ENCODE measurements at places on chromosomes 6 and 20.

- DNase-seq: no peak
These were observed 8.3 kb upstream of the CEBPB start for GRCh38 chr20:50182346-50182745.

- no peak for DNase-seq
These were observed 10.3 kb upstream of the CYP24A1 start for GRCh38 chr20:54184071-54184470.

- no peak for DNase-seq
These were observed 10.4 kb downstream of the CD40 start for GRCh38 chr20:46128310-46129151.

DNA sequence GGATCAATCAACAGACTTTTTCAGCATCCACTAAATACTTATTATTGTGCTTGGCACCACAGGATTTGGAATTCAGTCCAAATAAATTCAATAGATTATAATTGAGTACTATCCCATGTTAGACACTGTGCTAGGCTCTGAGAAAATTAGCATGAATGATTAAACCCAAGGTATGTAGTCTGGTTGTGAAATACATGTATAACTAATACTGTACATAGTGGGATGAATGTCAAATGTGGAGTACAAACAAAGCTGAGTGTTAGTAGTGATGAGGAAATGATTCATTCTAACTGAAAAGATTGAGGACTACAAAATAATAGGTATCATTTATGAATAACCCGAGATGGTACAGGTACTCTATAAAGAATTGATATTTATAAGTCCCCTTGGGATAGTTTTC, 111.9 kb upstream of the FLRT3 start:
- no peak for DNase-seq

- no peak for DNase-seq
These were observed 2.1 kb downstream of the EGFL8 start for GRCh38 chr6:32166411-32167061.

DNA sequence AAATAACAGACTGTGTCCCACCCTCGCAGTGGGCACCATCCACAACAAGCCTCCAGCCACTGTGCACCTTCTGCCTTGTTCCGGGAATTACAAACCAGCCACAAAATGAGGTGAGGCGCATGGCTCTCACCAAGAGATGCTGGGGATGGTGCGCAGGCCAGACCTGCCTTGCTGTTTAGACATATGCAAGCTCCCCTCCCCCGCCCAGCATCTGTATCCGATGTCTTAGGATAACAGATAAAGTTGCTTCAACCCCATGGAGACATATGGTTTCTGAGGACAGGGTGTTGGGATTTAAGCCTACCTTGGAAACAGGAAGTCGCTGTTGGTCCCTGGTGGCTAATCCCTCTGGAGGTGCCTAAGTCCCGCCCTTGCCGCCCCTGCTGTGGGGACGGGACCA, 50.4 kb upstream of the MPC1 start:
- DNase-seq: no peak

GRCh38 chr6:75118925-75119515, 86.8 kb downstream of the COL12A1 start:
- DNase-seq: no peak

DNA sequence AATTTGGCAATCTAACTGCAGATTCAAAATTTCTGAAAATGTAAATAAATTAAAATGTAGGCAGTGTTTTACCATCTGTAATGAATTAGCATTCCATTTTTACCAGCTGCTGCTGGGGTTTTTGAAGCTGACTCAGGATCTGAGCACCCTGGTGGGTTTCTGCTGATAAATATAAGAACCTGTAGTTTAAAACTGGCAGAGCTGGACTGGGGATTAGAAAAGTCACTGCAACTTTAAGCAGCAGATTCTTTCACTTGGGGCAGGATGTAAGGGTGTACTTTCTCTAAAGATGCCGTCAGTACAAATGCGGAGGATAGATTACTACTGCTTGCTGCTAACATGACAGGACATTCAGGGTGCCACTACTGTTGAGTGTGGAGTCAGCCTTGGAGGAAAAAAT, 341.8 kb downstream of the CDKAL1 start:
- no peak for DNase-seq

DNA sequence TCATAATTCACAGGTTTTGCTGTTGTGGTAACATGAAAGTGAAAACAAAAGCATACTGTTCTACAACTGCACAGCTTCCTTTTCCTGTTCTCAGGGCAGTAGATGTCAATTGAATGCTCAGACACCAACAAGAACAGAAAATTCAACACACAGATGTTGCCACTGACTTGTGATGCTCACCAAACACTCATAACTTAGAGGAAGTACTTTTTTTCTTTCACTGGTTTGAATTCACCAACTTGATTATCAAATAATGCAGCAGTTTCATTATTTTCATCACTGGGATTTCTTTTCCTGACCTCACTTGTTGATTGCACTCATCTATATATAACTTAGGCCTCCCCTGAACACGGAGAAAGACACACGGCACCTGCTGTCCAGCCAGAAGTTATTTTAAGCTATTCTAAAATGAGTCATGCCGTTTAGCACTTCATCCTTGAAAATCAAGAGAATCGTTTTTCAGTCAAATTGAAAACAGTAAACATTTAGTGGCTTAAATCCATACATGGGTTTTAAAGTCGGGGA, 949 bp downstream of the TXLNB start:
- DNase-seq: no peak

GRCh38 chr20:52971498-52972189, 514 bp upstream of the TSHZ2 start:
- no peak for DNase-seq

- no peak for DNase-seq
These were observed 103.1 kb upstream of the ENPP5 start for GRCh38 chr6:46273911-46274310.

- DNase-seq: no peak
These were observed 31.7 kb downstream of the MOXD1 start for GRCh38 chr6:132369526-132369925.

- DNase-seq: no peak
These were observed 75.1 kb downstream of the SLX4IP start for GRCh38 chr20:10510216-10510615.

- no peak for DNase-seq
These were observed 4.2 kb downstream of the BEND6 start for GRCh38 chr6:56959094-56959493.

DNA sequence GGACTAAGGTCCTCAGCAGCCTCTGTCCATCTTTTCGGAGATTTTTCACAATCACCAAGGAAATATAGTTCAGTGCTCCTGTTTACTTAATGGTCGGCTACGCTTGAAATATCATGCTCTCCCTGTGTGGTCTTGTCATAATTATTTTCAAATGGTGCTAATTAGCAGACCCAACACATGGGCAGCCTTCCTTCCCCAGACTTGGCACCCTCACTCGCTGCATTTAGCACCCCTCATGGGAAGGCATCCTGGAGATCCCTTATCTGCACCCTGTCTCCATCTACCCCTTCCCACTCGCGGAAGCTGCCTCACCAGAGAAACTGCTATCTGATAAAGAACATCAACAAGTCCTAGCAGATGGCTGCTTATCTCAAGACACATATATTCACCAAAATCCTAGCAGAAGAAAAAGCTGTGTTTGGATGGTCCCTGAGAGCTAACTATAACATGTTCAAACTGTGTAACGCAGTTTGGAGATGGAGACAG, 131.0 kb upstream of the ESR1 start:
- DNase-seq: no peak

- no peak for DNase-seq
These were observed 208.6 kb upstream of the AGPAT4 start for GRCh38 chr6:161482517-161482858.

GRCh38 chr6:119259027-119259426, 90.5 kb downstream of the MAN1A1 start:
- DNase-seq: no peak

DNA sequence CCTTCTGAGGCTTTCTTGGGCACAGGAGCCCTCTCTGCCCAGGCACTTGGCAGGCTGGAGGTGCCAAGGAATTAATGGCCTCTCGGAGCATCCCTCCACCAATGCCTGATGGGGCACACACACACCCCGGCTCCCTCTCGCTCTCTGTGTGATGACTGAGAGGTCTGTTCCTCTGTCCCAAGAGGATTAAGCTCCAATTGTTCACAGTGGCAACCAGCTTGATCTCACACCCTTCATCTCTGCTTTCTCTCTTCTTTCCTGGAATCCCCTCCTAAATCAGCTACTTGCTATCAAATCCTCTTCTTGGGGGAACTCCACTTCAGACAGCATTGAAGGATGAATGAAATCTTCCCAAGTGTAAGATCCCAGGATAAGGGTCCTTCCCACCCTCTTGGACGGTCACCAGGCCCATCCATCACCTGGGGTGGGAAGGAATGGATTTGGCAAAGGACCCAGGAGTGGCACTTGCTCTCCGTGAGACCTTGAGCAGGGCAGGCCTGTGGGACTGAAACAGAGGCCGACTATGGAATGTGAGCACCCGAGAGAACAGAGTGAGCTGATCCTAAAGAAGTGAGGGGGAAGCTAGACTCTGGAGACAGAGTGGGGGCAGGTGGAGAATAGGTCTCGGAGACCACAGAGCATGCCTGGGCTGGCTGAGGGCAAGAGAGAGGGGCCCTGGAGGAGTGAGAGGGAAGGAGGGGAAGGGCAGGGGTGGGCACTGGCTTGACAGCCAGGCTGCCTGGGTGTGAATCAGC, 93.6 kb downstream of the GRM4 start:
- DNase-seq: no peak

- DNase-seq: no peak
These were observed 45.9 kb downstream of the PLAGL1 start for GRCh38 chr6:143961886-143962878.

- DNase-seq: no peak
These were observed 19.7 kb upstream of the TLDC2 start for GRCh38 chr20:36856195-36856594.

GRCh38 chr6:101275251-101275650, 118.3 kb upstream of the GRIK2 start:
- DNase-seq: no peak

GRCh38 chr6:107648983-107649382, 159.1 kb downstream of the SOBP start:
- DNase-seq: no peak

DNA sequence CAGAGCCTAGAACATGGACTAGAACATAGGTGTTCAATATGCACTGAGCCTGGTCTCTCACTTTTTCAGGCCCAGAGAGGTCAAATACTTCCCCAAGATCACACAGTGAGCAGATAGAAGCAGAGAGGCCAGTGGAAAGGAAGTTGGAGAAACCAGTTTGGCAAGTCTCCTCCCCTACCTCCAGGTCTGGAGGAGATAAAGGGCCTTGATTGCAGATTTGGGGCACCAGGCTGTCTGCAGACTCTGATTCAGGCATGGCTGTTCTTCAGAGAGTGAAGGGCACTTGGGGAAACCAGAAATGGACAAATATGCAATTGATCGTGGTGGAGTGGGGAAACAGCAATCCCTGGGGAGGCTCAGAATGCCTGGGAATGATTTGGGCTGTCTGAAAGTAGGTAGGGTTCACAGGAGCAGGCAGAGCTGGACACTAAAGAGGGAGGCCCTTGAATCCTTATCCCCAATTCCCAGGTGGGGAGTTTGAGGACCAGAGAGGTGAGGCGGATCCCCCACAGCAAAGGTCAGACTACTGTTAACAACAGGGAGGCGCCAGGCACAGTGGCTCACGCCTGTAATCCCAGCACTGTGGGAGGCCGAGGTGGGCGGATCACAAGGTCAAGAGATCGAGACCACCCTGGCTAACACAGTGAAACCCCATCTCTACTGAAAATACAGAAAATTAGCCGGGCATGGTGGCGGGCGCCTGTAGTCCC, 2.3 kb downstream of the PEDS1 start:
- no peak for DNase-seq

DNA sequence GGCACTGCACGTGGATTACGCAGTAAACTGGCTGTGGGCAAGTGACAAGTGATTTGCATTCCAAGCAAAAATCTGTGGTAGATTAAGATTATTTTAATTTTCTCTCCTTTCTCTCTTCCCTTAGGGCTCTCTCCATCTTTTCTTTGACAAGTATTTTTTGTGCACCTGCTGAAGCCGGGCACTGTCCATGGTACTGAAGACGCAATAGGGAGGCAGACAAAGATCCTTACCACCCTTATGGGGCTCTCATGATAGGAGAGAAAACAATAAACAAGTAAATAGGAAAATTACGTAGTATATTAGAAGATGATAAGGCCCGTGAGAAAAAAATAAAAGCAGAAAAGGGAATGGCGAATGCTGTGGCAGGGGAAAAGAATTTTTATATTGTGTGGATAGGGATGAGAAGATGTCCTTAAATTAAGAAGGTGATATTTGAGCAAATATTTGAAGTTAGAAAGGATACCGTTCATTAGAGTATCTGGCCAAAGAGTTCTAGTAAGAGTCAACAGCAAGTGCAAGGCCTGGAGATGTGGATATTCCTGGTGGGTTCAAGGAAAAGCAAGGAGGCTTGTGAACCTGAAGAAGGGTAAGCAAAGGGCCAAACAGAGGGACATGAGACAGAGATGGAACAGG, 146.0 kb downstream of the LAMP5 start:
- no peak for DNase-seq

- DNase-seq: no peak
These were observed 27.2 kb downstream of the DIDO1 start for GRCh38 chr20:62898970-62899632.

DNA sequence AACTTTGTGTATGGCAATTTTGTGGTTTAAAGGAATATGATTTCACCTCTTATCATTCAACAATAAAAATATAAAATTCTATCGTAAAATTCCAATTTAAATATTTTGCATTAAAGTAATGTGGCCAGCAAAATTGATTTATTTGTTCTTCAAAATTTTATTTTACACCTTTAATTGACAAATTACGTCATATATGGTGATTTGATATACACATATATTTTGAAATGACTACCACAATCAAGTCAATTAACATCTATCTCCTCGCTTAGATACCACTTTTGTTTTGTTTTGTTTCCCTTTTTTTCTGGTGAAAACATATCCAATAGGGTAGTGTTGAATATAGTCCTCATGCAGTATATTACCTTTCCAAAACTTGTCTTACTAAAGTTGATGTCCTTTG, 467.6 kb upstream of the HS3ST5 start:
- no peak for DNase-seq

DNA sequence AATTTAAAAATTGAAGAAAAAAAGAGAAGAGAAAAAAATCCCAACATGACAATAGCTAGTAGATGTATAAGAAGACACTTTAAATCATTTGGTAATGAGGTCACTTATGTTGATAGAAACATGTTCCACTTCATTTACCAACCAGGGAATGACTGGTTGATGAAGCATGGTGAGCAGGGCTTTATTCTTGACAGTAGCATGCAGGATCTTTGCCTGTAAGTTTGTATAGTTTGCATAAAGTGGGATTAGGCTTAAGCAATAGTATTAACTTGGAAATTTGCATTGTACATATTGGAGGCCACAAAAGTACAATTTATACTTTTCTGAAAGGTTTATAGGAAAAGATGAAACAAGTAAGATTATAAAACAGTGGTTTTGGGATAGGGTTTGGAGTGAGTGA, 67.0 kb downstream of the NOX3 start:
- no peak for DNase-seq

- DNase-seq: no peak
These were observed 106.7 kb upstream of the CLDN20 start for GRCh38 chr6:155157101-155157500.

GRCh38 chr20:46809706-46810360, 84.8 kb upstream of the EYA2 start:
- DNase-seq: no peak

- no peak for DNase-seq
These were observed 31.4 kb downstream of the LINC00237 start for GRCh38 chr20:21074605-21075336.

- no peak for DNase-seq
These were observed 242.8 kb upstream of the TCF21 start for GRCh38 chr6:133645966-133646740.

Data from effector memory CD4-positive, alpha-beta T cell (primary cell).